Stimulated activated CD4-positive, alpha-beta T cell treated with anti-CD3 and anti-CD28 coated beads, TNF-alpha, amount 100 ng/mL, for 24 hours (primary cell): ENCODE measurements at places on chromosomes 12 and 14.

- no peak for DNase-seq
These were observed 54.2 kb downstream of the LRRC74A start for GRCh38 chr14:76880449-76880848.

GRCh38 chr12:87690236-87690810 lies 338.9 kb downstream of the C12orf50 start:
- DNase-seq, result no peak

DNA sequence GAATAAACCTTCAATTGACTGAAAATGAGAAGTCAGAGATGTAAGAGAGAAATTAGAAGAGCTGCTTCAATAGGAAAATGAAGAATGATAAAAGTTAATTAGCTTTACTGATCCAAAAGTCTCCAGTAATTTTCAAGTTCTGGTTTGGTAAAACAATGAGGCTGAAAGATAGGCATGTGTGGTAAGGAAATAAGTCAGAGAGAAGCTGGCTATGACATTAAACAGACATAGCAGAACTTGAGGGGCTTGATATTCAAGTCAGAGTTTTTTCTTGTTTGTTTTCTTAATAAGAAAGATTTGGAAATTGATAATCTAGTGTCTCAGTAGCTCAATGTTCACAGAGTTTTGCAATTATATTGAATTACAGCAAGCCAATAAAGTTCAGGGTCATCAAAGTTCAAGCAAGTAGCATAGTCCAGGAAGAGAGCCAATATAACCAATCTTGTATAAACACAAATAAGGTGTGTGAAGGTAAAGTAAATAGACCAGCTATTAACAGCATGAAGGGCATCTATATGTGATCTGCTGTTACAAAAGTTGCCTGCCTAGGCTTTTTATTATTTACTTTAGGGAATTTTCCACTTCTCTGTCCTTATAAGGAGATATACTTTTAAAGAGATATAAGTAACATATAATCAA lies 1111.5 kb downstream of the TRHDE start:
- DNase-seq, result no peak

- DNase-seq, result no peak
These were observed 174.4 kb downstream of the PDZRN4 start for GRCh38 chr12:41362510-41362909.

DNA sequence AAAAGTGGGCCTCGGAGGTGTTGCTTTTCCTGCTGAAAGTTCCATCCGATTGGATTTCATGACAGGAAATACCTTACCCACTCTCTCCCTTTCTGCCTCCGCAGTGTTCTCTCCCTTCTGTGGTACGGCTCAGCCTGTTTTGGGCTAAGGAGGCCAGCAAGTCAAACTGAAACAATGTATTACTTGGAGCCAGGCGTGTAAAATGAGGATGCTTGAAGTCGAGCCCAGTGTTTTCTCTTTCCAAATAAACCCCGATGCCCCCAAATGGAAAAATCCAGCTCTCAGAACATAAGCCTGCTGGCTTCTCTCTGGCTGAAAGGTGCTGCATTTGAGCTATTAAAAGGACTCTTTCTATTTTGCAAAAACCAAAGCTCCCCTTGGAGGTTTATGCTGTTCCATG lies 124.7 kb downstream of the ZNF664 start:
- no peak for DNase-seq

- DNase-seq, result no peak
These were observed 653.9 kb upstream of the TMEM132C start for GRCh38 chr12:127613056-127613455.

GRCh38 chr12:125151284-125151683 lies 86.0 kb downstream of the AACS start:
- no peak for DNase-seq

DNA sequence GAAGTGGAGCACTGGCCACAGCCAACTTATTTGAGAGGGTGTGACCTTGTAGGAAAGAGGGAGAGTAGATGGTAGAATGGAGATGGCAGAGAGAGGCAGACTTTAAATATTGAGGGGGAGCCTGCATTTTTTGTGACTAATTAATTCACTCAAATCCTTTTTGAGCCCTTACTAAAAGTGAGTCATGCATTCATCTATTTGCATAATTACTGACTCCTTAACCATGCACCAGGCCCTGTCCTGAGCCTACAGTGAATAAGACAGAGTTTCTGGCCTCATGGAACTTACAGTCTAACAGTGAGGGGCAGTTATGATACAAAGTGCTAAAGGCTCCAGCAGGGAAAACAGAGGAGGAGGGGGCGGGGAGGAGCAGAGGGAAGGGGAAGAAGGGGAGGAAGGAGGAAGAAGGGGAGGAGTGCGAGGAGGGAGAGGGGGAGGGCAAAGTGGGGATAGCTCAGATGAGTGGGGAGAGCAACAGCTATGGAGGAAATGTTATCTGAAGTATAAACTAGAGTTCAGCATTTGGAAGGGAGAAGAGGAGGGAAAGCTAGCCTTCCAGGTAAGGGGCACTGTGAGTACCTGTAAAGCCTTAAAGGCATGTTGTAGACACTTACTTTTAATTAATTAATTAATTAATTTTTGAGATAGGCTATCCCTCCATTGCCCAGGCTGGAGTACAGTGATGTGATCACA lies 7.5 kb upstream of the CTDSP2 start:
- DNase-seq, result no peak

- no peak for DNase-seq
These were observed 94.1 kb downstream of the PHLDA1 start for GRCh38 chr12:75937486-75937885.

- no peak for DNase-seq
These were observed 229.6 kb upstream of the NAV3 start for GRCh38 chr12:77601069-77601468.

- no peak for DNase-seq
These were observed 51.1 kb downstream of the APAF1 start for GRCh38 chr12:98696036-98696646.

- no peak for DNase-seq
These were observed 86.1 kb downstream of the CACNA1C start for GRCh38 chr12:2138871-2139308.

- DNase-seq, result no peak
These were observed 87.3 kb downstream of the SUDS3 start for GRCh38 chr12:118463677-118464076.

GRCh38 chr12:5556033-5556614 lies 124.2 kb downstream of the NTF3 start:
- DNase-seq, result no peak

DNA sequence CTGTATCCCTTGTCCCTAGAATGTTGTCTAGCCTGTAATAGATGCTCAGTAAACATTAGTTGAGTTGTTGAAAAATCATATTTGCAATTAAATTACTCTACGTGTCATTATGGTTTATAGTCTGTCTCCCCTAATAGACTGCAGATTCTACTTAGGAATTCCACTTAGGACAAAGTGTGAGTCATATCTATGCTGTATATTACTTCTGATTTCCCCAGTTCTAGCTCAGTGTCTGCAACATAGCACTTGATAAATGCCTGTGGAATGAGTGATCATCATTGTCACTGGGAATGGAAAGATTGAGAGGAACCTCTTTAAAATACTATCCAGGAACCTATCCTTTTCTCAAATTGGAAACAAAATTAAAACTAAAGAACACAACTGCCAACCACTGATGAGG lies 99.3 kb downstream of the TBX5 start:
- no peak for DNase-seq

- DNase-seq, result peak; percentile 27
These were observed 11.5 kb downstream of the RITA1 start for GRCh38 chr12:113196990-113197389.

- no peak for DNase-seq
These were observed 35.7 kb downstream of the TTC7B start for GRCh38 chr14:90780519-90780918.

DNA sequence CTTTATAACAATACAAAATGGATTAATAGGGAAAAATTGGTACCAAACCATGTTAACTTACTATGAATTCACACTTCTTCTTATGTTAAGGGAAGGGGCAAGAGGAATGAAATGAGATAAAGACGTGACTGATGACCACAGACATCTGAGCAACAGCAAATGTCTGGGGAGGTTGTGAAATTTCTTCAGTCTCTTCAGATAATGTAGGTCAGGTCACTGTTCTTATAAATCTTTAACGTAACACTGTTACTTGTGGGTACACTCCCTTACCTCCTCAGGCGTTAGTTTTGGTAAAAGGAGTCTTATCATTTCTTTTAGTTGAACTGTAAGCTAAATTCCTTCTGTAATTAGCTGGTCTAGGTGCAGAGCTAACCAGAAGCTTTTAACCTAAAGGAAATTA lies 405.0 kb upstream of the LRFN5 start:
- DNase-seq, result no peak

DNA sequence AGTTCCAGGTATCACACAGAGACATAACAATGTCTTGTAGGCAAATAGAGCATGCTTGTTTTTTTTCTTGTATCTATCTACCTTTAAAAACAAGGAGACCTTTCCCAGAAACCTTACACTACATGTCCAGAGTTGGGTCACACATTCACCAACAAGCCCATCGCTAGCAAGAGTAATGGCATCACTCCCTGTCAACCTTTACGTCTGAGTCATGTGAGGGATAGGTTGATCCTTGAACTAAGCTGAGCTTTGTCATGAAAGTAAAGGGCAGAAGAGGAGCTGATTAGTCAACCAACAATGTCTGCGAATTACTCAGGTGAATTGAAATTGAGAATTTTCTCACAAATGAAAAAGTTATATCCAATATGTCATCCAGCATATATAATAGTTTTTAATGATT lies 219.4 kb downstream of the CNTN1 start:
- DNase-seq, result no peak
